CMK (cell line): ENCODE measurements at places on chromosomes 16 and 17.

GRCh38 chr17:2551493-2551892, 39.8 kb upstream of the METTL16 start:
- DNase-seq, result no peak

- DNase-seq, result no peak
Observed at GRCh38 chr17:27956601-27957445, 63.7 kb upstream of the LYRM9 start.

DNA sequence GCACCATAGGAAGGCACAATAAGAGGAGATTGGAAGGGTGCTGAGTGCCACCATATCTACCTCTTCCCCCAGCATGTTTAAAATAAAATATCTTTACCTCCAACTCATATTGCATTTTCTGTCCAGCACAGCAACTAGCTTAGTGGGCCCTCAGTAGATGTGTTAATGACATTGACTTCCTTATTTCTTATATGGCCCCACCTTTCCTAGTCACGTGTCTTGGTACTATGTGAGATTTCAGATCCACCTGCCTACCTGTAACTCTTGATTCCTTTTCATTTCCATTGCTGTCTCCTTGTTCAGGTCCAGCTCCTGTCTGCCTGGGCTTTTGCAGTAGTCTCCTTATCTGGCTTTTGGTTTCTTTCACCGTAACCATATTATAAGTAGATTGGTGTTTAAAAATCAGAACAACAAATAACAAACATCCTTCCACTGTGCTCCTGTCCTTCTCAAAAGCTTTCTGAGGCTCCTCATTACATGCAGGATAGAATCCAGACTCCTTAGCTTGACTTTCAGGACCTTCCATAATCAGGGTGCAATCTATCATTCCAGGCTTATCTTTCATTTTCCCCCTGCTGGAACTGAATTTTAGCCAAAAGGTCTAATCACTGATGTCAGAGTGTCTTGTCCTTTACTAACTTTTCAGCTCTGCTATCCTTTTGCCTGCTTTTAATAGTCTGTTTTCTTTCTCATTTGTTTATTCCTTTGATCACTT, 71.3 kb downstream of the FTO start:
- no peak for DNase-seq

DNA sequence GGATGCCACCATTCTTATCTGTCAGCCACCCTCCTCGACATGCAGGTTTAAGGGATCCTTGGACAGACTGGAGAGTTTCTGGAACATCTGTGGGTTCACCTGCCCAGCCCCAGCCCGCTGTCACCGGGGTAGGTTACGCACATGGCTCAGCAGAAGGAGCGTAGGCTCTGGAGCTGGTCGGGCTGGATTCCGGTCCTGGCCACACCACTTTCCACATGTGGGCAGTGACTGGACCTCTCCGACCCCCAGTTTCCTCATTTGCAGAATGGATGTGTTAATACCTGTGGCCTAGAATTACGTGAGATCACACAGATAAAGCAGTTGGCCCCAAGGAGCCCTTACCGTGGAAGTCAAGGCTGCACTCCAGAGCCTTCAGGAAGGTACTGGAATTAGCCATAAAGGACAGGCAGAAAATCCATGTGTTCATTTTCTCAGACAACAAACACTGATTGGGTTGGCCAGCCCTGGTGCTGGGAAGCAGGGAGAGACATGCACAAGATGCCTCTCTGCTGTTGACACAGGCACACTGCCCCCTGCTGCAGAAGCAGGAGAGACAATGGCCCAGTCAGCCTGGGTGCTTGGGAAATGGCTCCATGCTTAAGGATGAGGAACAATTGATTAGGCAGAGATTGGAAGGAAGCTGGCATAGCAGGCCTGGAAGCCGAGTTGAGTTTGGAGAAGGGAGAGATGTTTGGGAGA, 58.8 kb downstream of the SF3B3 start:
- DNase-seq, result no peak

DNA sequence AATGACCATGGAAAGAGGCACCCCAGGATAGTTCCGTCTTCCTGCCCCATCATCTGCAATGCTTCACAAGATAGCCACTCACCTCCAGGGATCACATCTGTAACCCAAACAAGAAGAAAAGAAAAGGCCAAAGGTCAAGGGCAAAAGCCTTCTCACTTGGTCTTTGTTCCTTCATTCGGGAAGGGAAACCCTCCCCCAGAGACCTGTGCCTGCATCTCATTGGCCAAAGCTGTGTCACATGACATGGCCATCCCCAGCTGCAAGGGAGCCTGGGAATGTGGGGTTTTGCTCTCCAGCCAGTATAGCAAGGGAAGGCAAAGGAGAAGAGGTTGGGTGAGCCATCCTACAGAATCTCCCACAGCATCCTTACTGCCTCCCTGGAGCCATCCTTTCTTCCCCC, 47.9 kb downstream of the NOL11 start:
- no peak for DNase-seq

GRCh38 chr16:56593573-56594291, 4.4 kb downstream of the MT3 start:
- DNase-seq, result no peak
